Epithelial cell of proximal tubule (primary cell): ENCODE measurements at places on chromosomes 11 and 22. TPM values are rescaled to one million over a fixed set of nuclear protein-coding genes. Genes with fewer than 3 reads are reported as not detected.

- DNase-seq, result no peak
These were observed 29.4 kb downstream of the LGR4 start for GRCh38 chr11:27443227-27443626.

GRCh38 chr22:28179392-28179791 is 260.3 kb upstream of the PITPNB start:
- no peak for DNase-seq

GRCh38 chr22:32233091-32233490 is 22.1 kb downstream of the SLC5A4 start:
- no peak for DNase-seq

DNA sequence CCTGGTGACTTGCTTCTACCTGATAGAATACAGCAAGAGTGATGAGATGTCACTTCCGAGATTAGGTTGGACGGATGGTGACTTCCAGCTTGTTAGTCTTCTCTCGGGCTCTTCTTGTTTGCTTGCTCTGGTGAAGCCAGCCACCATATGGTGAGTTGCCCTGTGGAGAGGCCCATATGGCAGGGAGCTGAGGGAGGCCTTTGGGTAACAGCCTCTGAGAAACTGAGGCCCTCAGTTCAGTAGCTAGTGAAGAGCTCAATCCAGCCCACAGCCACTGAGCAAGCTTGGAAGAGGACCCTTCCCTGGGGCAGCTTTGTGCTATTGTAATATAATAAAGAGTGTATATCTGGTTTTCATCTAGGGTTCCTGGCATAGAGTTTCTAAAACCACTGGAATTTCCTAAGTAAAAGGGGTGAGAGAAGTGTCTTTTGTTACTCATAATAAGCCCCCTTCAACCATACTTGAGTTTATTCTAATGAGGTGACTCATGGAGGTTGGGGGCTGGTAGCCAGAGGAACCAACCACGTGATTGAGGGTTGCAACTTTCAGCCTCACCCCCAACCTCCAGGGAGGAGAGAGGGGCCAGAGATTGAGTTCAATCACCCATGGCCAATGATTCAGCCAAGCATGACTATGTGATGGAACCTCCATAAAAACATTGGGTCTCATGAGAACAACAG is 8.0 kb upstream of the TPCN2 start:
- peak; percentile 61 for DNase-seq

DNA sequence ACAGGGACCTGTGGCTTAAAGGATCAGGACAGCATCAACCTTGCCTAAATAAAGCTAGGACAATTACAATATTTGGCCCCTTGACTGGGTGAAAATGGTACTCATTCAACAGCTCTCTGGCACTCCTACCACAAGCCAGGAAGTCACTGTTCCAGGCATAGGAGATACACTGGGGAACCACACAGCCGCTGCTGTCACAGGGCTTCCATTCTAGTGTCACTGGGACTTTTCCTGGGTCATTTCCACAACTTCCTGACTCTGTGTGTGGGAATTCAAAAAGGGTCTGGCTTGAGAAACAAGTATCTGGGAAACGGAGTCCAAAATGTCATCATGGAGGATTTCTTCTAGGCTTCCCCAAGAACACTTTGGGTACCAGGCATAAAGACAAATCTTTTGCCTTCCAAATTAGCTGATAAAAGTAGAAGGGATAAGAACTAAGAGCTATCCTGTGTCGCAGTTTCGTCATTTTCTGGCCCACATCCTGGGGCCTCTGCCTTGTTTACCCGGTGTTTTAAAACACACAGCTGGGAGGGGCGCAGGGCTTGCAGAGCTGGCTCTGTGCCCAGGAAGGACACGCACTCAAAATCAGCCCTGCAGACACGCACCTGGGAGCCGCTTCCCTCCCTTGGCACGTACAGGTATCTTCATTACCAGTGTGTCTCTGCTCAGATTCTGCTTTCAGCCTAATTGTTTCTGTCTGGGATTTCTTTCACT is 38.0 kb downstream of the TMEM45B start:
- no peak for DNase-seq

DNA sequence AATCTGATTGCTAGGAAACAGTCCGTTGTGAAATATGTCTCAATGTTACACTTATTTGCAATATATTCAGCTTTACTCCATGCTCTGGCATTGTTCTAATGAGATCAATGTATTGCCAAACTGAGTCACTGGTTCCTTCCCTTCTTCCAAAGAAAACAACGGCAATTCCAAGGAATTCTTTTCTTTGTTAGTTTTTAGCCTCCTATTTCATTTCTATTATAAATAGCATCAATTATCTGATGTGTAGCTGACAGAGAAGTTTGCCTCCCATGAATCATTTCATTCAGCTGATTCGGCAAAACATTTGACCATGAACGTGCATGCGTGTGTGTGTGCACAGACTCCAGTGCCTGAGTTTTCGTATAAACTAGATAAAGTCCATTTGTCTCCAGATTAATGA is 346.8 kb downstream of the ETS1 start:
- DNase-seq, result peak; percentile 29

- no peak for DNase-seq
These were observed 173.4 kb downstream of the NCAM1 start for GRCh38 chr11:113134626-113135025.

DNA sequence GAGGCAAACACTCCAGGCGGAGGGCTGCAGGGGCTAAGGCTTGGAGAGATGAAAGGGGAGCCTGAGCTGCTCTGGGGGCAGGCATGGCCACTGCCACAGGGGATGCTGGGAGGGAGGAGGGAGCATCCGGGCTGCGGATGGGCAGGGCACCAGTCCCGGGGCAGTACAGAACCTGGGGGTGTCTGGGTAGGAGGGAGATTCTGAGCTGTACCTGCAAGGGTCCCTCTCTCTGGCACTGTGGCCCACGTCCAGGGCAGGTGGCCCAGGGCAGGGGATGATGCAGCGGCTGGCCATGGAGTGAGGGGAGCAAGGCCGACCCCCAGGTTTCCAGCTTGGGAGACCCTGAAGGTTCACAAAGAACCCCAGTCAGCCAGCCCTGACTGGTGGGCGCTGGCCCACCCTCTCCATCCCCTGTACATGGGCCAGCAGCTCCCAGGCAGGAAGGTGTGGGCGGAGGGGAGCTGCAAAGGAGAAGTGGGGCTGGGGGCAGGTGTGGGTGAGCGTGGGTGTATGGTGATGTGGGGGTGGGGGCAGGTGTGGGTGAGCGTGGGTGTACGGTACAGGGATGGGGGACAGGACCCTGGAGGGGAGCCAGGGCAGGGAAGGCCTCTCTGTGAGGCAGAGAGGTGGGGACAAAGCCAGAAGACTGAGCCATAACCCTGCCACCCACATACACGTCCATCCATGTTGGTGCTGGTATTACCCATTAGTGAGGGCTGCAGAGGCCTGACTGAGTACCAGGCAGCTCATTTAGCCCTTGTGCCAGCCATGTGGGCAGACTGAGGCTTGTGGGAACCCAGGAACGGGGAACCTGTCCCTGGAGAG is 2.2 kb upstream of the TNFRSF13C start:
- DNase-seq, result no peak

Gene SMC1B
- 0.63 TPM in 1 of 2 replicates, not detected in the other for total RNA-seq

Gene OR52B4
- total RNA-seq, result not detected in 2 replicates

Gene FAM227A
- 1.0 and 2.0 TPM in 2 replicates for total RNA-seq

Gene OR4A16
- total RNA-seq, result not detected in 2 replicates

Gene BLID
- total RNA-seq, result 0.29 and 1.9 TPM in 2 replicates
